ENCODE measurements at places on chromosomes 2 and 18.

DNA sequence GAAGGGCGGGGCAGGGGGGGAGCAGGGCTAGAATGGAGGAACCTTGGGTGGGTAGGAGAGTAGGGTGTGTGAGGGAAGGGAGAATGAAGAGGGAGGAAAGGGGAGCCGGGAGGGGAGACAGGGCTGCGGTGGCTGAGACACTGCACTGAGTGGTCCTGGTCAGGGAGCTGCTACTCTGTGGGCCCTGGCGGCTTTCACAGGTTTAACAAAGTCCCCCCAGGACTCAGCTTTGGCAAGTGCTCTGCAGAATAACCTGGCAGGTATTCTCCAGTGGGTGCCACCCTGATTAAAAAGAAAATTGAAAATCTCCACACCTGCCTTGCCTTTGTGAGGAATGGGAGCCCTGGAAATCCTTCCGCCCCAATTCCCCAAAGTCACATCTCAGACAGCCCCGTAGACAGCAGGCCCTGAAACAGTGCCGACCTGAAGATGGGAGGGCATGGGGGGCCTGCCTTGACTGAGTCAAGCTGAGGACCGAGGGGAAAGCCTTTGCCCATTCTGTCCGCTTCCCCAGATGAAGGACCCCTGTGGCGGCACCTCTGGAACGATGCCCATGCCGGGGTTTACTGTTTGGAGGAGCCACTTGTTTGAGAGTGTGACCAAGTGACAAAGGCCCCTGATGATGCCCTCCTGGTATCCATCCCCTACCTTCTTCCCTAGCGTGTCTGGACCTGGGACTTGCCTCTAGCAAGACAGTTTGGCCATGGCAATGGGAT lies 43.6 kb upstream of the OTOS start:
- DNase-seq = no peak

- DNase-seq = no peak
These were observed 14.7 kb upstream of the SLC4A3 start for GRCh38 chr2:219612577-219613286.

- DNase-seq = no peak
These were observed 110.0 kb upstream of the EPAS1 start for GRCh38 chr2:46187112-46187618.

DNA sequence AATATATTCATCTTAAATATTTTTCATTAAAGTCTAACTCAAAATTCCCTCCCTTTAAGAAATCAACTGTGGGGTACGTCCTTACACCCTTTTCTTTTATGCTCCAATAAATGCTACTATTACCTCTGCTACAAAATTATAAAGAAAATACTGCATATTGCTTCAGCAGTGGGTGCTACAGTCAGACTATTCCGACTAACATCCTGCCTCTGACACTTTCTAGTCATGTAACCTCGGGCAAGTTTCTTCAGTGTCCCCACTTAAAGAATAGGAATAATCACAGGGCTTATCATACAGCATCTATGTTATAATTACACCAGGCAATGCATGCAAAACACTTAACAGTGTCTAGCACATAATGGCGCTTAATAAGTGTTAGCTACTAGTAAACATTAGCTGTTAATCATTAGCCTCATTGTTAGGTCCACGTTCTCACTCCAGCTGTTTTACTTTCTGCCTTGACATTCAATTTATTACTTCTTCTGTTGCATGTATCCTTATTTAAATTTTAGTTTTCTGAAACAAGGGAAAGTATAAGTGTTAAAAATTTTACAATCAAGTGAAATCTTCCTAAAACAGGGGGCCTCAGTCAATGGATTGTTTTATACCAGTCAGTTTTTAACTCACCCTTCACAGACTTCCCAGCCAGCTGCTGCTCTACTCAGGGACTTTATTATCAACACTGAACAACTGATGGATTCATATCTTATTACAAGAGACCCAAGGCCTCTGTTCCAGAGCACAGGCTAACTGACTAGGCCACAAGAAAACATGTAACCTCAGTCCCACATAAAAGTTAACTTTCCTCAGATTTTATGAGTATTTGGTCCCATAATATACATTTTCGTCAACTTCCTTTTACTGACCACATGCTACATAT lies 54.0 kb downstream of the CLASP1 start:
- peak; percentile 53 for DNase-seq

DNA sequence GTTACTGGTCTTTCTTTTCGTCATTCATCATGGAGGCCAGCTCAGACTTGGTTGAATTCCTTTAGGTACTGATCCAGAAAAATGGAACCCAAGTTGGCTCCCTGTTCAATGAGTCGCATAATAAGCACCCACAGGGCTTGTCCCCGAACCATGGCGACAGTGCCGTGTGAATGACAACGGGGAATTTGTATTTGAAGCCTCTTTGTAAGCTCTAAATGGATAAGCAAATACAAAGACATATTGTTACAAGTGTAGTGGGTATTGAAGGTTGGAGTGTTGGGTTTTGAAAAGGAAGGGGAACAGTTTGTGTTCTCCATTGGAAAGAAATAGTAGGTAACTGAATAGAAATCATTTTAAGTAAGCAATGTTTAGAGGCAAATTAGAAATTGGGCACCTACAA lies 288.9 kb downstream of the SLC4A3 start:
- DNase-seq = no peak

DNA sequence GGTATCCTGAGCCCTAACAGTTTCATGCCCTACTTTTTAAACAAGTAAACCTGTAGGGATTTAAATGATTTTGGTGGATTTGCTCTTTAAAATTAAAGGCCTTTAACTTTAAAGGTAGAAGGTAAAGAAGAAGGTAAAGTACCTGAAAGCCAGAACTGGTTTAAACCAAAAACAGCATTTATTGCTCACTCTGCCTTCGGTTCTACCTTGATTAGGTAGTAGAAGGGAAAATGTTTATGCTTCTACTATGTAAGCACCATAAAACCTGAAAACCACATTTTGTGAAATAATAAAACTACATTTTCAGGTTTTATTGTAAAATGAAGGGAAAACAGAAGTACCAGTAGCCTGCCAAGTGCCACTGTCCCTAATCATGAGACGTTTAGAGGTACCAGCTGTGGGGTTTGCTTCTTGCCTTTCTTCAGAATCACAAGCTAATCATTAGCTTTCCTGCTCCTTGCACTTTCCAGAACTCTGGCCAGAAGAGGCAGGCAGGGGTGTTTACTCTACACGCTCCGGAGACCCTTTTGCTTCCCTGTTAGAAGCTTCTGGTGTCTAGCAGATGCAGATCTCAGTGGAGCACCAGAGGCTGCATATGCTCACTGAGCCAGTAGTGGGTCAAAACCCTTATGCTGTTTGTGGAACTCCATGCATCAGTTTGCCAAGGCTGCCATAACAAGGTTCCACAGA lies 33.3 kb downstream of the RPIA start:
- DNase-seq = no peak

Measured in NCI-H524 (cell line).